COLO829 (cell line): ENCODE measurements at places on chromosomes 1 and 21.

GRCh38 chr1:52237430-52237829 lies 95.5 kb downstream of the ZFYVE9 start:
- no peak for DNase-seq

- no peak for DNase-seq
Measured at GRCh38 chr1:1678581-1679380, 13.8 kb downstream of the SLC35E2B start.

DNA sequence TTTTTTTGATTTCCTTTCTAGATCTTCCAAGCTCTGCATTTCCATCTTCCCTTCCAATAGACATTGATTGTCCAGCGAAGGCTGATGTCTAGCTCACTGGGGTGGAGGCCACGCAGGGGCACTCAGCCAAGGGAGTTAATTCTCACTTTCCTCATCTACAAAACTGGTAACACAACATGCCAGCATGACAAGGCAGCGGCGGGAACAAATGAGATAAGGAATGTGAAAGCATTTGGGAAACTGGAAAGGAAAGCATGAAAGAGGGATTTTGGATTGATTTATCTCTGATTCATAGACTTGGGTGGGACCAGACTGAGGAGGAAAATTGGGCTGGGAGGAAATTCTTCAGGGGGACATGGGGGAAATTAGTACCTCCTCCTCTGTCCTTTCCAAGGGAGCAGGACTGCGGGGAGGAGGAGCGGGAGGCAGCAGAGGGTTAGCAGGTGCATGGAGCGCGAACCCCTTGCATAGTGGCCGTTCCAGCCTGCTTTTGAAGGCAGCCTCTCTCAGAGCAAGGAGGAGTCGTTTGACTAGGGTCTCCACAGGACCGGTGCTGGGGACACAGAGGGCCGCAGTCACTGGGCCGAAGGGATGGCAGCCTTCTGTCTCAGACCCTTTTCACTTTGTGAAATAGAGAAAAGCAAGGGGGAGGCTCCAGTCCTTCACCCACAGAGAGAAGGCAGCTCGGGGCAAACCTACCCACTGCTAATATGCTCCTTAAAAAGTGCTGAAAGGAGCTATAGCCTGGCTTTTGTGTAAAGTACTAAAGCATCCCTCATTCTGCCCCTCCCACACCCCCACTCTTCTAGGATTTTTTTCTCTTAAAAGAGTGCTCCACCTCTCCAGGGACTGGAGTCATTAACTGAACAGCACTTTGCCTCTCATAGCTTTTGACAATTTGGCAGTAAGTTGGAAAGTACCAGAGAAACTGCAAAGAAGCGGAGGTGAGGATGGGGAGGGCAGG lies 89.2 kb downstream of the PLXNA2 start:
- DNase-seq = no peak

DNA sequence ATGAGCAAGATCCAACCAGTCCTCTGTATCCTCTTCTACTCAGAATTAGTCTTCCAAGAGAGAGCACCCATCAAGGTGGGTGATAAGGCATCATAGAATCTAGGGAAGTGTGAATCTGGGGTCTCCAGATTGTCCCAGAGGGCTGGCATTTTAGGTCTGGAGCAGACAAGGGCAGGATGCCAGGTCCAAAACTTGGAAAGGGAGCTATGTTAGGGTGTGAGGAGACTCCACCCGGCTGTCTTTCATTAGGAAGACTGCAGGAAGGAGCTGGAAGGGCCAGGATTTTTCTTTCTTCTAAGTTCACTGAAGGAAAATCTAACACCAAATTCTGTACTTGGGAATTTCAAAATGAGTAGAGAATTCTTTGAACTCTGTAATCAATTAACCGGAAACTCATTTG lies 86.1 kb upstream of the BMP8A start:
- DNase-seq = no peak

- DNase-seq = peak; percentile 74
Measured at GRCh38 chr1:182794676-182795201, 5.2 kb downstream of the NPL start.

GRCh38 chr1:154730986-154731489 lies 123.1 kb upstream of the ADAR start:
- peak; percentile 55 for DNase-seq
